Frontal cortex (tissue), 4 donors: ENCODE measurements at places on chromosomes 7 and 10. TPM values are rescaled to one million over a fixed set of nuclear protein-coding genes. Genes with fewer than 3 reads are reported as not detected.

GRCh38 chr10:116984202-116984990 lies 20.6 kb downstream of the SHTN1 start:
- DNase-seq: no peak

DNA sequence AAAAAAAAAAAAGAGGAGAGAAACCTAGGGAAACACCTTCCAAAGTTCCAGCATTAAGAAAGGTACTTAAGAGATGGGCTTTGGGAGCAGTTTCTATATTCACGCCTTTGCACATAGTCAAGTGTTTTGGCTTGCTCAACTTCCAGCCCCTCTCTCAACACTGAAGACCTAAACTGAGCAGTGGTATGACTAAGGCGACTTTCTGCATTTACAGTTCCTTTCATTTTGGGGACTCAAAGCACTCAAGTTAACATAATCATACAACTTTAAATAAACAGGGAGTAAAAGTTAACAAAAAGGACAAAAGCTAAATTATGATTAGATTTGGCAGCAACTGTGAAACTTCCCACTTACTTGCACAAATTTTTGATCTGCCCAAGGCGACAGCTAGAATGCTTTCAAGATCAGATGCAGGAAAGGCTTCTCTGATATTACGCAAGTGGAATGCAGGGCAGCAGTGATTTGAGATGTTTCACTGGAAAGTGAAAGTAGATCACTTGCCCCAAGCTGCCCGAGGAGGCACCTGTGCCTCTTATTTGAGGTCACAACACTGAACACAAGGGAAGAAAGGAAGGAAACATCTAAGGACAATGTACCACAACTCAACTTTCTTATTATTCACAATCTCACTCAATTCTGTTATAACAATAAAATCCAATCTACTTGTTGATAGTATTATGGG lies 199.5 kb downstream of the SKAP2 start:
- DNase-seq: no peak

DNA sequence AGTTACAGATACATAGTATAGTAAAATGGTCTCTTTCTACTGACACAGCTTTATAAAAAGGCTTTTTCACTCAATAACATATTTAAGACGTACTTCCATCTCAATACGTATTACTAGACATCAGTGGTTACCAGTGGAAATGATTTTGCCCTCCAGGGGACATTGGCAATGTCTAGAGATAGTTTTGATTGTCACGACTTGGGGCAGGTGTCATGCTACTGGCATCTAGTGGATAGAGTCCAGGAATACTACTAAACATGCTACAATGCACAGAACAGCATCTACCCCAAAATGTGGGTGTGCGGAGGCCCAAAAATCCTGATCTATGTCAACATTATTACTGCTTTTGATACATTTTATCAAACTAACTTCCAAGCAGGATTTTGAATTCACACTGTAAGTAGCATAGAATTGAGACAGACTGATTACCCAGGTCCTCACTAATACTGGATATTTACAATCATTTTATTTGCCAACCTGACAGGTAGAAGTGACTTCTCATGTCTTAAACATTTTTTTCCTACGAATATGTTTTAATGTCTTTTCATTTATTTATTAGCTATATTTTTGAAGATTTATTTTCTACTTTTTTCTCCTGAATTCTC lies 53.8 kb downstream of the HGF start:
- DNase-seq: no peak

The UCN3 gene
- not detected for total RNA-seq

- no peak for DNase-seq
Observed at GRCh38 chr7:26526265-26526587, 234.6 kb downstream of the SNX10 start.

- no peak for DNase-seq
Observed at GRCh38 chr10:15879663-15880062, 19.4 kb upstream of the MINDY3 start.

The DNAJC12 gene
- 4.5 TPM for total RNA-seq

The PDE6C gene
- not detected for total RNA-seq

- no peak for DNase-seq
Observed at GRCh38 chr10:1641402-1641801, 95.9 kb downstream of the ADARB2 start.

GRCh38 chr10:58734116-58734515 lies 221.4 kb downstream of the BICC1 start:
- no peak for DNase-seq

- no peak for DNase-seq
Observed at GRCh38 chr7:144787127-144787526, 48.7 kb downstream of the TPK1 start.

The TMEM168 gene
- total RNA-seq: 31.4 TPM

GRCh38 chr7:151968357-151968756 lies 12.1 kb downstream of the GALNTL5 start:
- no peak for DNase-seq

The HOGA1 gene
- 0.41 TPM for total RNA-seq

DNA sequence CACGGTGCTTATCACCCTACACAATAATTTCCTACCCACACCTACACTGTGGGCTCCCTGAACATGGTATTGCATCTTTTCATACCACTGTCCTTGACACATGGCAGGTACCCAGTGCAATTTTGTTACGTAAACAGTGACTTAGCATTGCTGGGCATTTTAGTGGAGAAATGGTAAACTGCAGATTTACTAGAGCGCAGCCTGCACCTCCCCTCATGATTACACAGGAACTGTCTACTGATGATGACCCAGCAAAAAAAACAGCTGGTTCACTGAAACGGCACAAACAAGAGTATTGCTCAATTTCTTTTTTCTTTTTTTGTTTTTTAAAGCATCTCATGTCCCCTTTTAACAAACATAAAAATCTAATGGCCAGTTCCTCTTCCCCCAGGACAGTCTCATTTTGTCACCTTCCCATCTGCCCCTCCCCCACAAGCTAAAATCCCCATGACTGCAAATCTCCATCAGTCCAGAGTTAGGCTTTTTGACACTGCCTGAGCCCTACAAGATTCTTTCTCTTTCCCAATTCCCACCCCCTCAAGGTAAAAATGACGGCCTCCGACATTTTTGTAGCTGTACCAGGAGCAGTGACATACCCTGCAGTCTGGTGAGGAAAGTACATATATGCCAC lies 2.8 kb downstream of the ZNF746 start:
- no peak for DNase-seq

The ZNF680 gene
- 59.1 TPM for total RNA-seq

DNA sequence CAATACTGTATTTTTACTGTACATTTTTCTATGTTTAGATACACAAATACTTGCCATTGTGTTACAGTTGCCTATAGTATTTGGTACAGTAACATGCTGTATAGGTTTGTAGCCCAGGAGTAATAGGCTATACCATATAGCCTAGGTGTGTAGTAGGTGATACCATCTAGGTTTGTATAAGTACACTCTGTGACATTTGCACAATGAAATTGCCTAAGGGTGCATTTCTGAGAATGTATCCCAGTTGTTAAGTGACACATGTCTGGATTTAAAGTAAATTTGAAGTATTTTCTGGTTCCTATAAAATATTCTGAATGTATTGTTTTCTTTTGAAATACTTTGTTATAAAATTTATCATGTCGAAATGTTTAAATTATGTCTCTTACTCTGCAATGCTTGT lies 7.2 kb downstream of the CDK14 start:
- DNase-seq: no peak

DNA sequence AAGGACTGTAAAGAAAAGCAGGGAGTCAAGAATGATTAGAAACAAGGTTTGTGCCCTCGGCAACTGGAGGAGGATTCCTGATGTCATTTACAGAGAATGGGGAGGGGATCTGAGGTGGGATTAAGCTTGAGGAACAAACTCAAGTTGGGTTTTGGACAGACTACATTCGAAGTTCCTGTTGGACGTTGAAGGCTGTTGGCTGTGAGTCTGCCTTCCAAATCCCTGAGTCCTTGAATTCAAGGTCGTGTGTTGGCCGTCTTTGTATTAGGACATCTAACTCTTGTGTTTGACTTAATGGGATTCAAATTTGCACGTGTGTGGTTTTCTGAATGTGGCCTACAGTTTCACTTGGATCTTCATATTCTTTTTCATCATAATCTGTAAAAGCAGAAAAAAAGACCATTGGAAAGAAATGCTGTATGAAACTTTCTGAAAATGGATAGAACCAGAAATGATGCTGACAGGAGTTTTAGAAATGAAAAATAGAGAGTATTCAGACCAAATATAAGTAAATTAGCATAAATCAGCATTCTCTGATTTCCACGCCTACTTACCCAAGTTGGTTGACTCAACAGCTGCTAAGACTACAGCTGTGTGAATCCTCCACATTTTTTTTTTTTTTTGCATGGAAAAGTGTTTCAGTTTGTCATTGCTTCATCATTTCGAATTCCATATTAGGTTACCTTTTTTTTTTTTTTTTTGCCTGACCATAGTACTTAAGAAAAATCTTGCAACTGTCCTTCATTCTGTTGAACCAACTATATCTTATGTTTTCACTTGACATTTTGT lies 94.8 kb downstream of the KIAA1217 start:
- DNase-seq: no peak

The HACD1 gene
- total RNA-seq: 18.3 TPM

DNA sequence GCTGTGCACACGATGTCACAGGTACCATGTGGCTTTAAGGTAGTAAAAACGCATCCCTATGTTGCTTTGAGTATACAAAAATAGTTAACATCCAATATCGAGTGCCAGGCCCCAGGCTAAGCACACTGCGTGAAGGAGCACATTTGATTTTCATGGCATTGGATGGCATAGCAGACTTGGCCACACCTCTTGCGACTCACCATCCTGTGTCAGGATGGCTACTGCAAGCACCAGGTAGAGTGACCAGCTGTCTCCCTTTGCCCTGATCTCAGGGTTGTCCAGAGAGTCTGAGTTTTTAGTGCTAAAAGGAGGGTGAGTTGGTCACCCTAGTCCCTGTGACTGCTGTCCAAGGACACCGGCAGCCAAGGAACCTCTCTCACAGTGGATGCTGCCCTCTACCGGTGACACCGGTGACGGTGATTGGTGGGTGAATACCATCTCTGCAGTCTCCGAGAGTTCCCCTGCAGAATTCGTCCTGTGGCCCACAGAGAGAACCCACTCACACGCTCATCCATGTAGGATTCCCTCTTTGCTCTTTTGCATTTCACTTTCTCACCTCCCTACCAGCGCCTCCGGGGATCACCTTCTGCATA lies 76.1 kb downstream of the BICC1 start:
- no peak for DNase-seq

- DNase-seq: no peak
Observed at GRCh38 chr10:48656914-48657305, 27.8 kb upstream of the WDFY4 start.

The ITGA8 gene
- total RNA-seq: 3.7 TPM

The EPHA1 gene
- total RNA-seq: 0.41 TPM

GRCh38 chr7:128281605-128282380 lies 40.7 kb downstream of the LEP start:
- DNase-seq: no peak

The INMT gene
- 0.41 TPM for total RNA-seq

GRCh38 chr7:154474903-154475520 lies 422.8 kb downstream of the DPP6 start:
- no peak for DNase-seq

GRCh38 chr7:31456646-31457368 lies 57.1 kb upstream of the ITPRID1 start:
- no peak for DNase-seq

The CCL26 gene
- total RNA-seq: not detected

DNA sequence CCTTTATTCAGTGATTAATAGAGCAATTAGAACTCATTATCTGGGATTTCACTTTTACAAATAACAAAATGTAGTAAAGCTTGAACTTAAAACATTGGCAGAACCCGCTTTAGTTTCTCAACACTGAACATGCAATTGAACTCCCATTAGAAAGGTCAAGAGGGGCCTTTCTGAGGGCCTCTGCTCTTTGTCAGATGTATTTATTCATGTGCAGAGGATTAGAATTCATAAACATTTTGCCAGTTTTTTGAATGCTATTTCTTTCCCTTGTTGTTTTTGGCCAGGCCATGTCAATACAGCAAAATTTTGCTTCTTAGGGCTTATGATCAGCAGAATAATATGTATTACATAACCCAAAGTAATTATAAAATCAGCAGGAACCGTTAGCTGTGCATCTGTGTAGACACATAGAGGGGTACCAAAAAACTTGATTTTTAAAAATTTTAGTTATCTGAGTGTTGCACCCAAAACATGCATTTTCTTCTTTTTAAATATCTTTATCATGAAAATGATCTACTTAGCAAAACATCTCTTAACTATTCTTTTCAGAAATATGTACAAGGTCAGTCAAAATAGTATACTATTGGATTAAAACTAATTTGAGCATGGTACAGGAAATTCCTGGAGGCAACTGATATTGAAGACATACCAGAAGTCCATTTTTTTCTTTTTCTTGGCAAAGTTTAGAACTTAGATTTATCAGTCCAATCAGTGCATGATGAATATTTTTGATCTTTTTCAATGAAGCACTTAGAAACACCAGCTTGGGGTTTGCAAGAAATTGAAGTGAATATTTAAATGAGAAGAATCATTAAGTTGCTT lies 177.5 kb downstream of the TWIST1 start:
- DNase-seq: no peak

The CRYGN gene
- under 0.01 TPM for total RNA-seq

The CLCN1 gene
- under 0.01 TPM for total RNA-seq
